NCI-H774 (cell line): ENCODE measurements at places on chromosomes 5 and 9.

GRCh38 chr5:150082889-150083288, 3.5 kb downstream of the CSF1R start:
- DNase-seq: no peak

- no peak for DNase-seq
Measured at GRCh38 chr9:123376218-123377071, 20.4 kb downstream of the CRB2 start.

- no peak for DNase-seq
Measured at GRCh38 chr9:13814647-13815400, 499.1 kb downstream of the NFIB start.

- DNase-seq: no peak
Measured at GRCh38 chr5:156178117-156178516, 148.8 kb upstream of the SGCD start.

GRCh38 chr9:20314981-20315380, 307.3 kb downstream of the MLLT3 start:
- DNase-seq: no peak

DNA sequence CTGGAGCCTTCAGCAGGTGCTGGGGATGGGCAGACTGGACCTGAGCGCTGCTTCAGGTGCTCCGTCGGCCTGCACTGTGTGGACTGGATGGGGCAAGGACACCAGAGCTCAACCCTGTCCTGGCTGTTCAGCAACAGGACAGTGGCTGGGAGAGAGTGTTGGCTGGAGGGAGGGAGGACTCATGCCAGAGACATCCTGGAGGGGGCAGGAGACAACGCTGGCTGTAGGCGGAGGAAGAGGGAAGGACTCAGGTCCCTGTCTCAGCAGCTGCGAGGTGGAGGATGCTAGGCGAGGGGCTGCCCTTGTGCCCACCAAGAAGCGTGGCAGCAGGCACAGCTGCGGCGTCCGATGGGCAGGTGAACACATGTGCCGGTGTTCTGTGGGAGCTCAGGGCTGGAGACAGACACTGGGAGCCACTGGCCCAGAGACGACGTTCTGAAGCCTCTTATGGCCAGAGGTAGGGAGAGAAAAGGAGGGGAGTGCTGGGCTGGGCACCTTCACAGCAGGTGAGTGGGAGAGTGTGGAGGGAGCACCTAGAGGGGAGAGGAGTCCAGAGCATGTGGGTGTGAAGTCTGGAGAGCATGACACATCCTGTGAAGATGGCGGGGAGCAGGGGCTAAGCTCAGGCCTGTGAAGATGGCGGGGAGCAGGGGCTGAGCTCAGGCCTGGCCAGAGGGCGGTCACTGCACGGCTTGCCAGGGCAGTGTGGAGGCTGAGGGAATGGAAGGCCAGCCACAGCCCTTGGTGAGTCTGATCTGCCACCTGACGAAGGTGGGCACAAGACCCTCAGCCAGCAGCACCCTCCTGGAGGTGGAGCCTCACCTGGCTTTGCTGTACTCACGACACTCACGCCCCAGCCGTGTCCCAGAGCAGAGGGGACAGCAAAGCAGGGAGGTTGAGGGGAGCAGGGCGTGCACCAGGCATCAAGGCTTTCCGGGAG, 79.1 kb upstream of the FCN1 start:
- DNase-seq: no peak

- no peak for DNase-seq
Measured at GRCh38 chr5:124724357-124725039, 21.9 kb downstream of the ZNF608 start.

GRCh38 chr5:125162714-125163113, 416.3 kb upstream of the ZNF608 start:
- DNase-seq: no peak

GRCh38 chr9:126117158-126117425, 209.5 kb upstream of the MVB12B start:
- DNase-seq: no peak

GRCh38 chr5:151694035-151694485, 7.3 kb upstream of the SPARC start:
- no peak for DNase-seq

GRCh38 chr5:88870285-88870684, 12.7 kb downstream of the MEF2C start:
- no peak for DNase-seq

- no peak for DNase-seq
Measured at GRCh38 chr9:105515811-105516413, 42.0 kb upstream of the FKTN start.

- no peak for DNase-seq
Measured at GRCh38 chr5:10567781-10568321, 4.0 kb downstream of the ANKRD33B start.

- no peak for DNase-seq
Measured at GRCh38 chr9:8282535-8282934, 483.0 kb upstream of the DMAC1 start.

DNA sequence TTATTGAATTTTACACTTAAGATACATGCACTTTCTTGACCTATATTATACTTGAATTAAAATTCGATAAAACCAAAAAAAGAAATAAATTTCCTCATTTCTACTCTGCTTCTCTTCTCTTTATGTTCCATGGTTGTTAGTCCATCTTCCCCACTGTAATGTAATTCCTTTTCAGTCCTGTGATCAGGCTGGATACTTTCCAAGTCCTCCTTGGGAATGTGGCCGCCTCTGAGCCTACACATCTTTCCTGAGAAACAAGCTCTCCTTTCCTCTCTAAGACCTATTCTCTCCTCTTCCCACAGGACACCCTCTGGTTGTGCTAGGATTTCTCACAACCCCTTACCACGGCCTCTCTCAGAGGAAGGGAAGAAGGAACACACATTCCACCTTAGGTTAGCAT, 285.1 kb downstream of the DNAH5 start:
- DNase-seq: no peak

DNA sequence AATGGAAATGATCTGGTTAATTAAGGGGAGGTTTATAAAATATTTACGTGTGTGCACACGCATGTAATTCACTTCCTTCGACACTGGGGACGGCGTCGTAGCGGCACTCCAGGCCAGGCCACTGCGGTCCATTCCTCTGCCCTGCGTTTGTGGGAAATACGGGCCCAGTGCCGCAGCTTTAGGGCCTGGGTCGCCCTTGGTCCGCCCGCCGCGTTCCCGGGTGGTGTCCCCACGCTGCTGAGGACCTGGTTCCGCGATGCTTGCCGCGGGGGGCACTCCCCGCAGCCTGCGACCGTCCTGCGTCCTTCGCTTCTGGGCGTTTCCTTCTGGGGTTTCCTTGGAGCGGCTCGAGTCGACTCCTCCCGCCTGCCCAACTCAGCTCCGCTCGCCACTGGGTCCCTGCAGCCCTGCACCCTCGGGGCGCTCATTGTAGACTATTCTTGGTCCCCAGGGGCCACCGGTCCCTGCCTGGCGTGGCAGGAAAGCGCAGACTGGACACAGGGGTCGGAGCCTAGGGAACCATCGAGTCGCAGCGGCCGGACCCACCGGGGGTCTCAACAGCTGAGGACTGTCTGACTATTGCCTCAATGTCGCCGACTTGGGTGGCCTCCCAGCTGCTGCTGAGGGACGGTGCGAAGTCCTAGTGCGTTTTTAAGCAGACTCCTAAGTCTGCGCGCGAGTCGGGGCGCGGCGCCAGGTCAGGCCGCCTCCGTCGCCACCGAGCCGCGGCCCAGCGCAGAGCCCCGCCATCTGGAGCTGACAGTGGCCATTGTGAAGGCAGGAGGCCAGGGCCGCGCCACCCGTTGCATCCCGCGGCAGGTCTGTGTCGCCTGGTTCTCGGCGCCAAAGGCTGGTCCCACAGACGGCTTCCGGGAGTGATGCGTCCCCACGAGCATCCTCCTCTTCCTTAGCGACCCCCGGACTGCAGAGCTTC, 4.4 kb upstream of the IRX1 start:
- DNase-seq: no peak

DNA sequence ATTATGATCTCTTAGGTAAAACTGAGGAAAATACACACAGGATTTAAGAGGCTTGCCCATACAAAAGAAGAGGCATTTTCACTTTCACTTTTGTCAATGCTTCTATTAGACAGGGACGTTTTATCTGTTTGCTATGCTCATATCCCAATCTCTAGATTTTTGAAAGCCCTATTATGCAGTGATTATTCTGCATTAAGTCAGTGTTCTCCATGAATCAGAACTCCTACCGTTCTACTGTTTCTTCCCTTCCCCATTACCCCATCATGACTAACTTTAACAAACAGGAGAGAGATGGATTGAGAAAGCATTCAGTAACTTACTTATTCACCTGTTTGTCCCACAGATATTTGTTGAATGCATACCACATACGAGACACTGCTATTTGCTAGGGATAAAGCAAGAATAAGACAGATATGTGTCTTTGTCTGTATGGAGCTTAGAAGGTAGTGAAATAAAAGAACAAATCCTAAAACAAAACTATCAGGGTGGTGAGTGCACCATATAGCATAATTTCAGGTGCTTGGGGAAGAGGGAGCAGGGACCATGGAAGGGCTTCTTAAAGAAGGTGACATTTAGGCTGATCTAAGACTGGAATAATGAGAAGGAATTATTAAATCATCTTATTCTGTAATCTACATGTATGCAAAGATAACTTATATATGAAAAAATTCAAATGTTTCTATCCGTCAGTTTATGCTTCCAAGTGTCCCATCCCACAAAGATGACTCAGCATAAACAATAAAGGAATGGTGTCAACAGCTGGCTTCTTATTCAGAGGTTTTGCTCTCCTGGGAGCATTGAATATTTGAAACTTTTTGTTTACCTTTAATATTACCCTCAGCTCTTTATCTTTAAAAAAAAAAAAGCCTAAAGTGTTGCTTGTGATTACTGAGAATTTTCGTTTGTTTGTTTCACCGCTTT, 328.1 kb downstream of the HINT1 start:
- DNase-seq: peak; percentile 19

- no peak for DNase-seq
Measured at GRCh38 chr9:122377241-122378164, 6.7 kb downstream of the PTGS1 start.

GRCh38 chr5:74376187-74376586, 264.3 kb downstream of the ENC1 start:
- DNase-seq: no peak

- DNase-seq: no peak
Measured at GRCh38 chr5:61416010-61416409, 84.0 kb downstream of the ZSWIM6 start.

GRCh38 chr5:27242258-27242626, 203.9 kb upstream of the CDH9 start:
- DNase-seq: no peak

- no peak for DNase-seq
Measured at GRCh38 chr9:86246752-86247161, 12.7 kb downstream of the C9orf153 start.

GRCh38 chr5:34450338-34450737, 205.8 kb upstream of the RAI14 start:
- no peak for DNase-seq

- DNase-seq: no peak
Measured at GRCh38 chr9:70902171-70902570, 219.2 kb downstream of the TRPM3 start.

DNA sequence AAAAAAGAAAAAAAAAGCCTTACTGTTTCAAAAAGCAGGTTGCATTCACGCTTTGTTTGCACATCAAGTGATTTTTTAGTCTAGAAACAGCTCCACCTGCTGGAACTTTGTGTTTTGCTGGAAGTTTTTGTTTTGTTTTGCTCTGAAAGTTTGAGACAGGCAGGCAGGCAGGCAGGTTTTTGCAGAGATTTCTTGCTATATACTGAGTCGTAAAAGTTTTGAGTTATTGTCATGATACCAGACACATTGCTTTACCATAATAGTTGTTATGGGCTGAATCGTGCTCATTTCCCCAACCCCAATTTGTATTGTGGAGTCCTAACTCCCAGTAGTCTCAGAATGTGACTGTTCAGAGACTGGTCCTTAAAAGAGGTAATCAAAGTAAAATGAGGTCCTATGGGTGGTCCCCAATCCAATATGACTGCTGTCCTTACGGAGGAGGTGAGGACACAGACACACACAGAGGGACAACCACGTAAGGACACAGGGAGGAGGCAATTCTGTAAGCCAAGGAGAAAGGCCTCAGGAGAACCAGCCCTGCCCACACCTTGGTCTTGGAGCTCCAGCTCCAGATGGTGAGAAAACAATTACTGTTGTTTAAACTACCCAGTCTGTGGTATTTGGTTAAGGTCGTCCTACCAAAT, 20.9 kb downstream of the OR2Y1 start:
- peak; percentile 2 for DNase-seq

- no peak for DNase-seq
Measured at GRCh38 chr5:11398728-11399127, 505.5 kb downstream of the CTNND2 start.

- DNase-seq: no peak
Measured at GRCh38 chr9:100486479-100487176, 13.7 kb downstream of the TMEFF1 start.

GRCh38 chr9:96609732-96610131, 9.9 kb downstream of the CDC14B start:
- no peak for DNase-seq

DNA sequence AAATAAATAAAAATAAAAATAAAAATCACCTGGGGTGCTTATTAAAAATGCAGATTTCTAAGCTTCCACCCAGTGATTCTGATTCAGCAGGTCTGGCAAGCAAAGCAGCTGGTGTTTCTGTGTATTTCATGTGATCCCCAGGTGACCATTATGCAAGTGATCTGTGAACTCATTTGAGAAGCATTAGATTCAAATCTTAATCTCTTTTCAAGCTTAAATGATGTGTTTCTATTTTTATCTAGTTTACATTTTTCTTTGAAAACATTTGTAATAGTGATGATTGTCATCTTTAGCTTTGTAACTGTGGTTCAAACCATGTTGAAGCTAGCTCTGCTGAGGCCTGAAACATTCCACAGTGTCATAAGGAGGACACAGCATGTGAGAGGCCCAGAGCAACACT, 804.8 kb upstream of the ZNF608 start:
- DNase-seq: no peak

GRCh38 chr5:35861718-35862117, 5.0 kb downstream of the IL7R start:
- no peak for DNase-seq
